ENCODE measurements at places on chromosomes 2 and 18.

GRCh38 chr2:157840568-157841156, 35.5 kb downstream of the ACVR1 start:
- no peak for DNase-seq

GRCh38 chr2:55153584-55154299, 78.4 kb downstream of the CLHC1 start:
- DNase-seq: no peak

DNA sequence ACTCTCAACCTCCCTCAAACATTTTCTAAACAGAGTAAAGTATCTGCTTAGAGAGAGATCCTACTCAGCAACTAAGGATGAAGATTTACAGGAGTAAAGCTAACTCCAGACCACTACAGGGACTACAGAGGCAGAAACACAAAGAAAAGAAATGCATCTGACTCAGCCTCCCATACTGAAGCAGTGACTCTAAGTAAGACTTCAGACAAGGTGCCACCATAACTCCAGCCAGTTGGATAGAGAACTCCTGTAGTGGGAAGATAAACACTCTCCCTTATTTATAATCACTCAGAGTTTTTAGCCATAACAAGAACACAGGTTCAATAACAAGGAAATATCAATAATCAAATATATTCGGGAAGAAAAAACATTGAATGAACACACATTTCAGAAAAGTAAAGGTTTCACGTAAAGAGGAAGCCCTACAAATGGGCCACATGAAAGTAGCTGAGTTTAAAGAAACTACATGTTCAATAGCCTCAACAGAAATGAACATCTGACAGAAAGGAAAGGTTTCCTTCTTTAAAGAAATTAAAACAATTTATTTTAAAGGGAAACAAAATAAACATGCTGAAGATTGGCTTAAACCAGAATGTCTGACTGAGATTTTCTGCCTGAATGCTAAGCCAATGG, 519.9 kb downstream of the KCNJ3 start:
- no peak for DNase-seq

DNA sequence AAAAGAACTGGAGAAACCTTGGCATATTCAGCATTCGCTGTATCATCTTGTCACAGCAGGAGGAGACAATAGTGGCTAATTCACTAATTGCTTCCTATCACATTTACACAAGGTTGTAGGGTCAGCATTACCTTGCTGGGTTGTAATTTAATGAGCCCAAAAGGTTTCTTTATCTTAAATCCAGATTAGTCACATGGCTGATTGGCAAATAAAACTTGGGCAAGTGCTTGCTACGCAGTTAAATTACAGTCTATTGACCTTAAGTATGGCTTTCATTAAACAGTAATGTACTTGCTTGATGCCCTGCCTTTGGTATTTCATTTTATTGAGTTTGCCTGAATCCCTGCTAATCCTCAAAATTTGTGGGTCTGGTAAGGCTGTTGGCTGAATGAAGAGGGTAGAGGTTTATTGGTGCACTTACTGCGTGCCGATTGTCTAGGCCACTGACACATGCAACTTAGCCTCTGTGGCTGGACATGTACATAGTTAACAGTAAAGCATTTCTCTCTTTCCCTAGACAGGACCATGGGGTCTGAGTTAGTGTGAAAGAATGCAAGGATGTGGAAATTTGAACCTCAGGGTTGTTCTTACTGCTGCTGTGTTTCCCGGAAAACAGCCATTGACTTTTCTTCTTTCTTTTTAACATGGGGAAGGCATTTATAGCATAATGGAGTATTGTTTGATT, 34.3 kb downstream of the FMNL2 start:
- no peak for DNase-seq

- DNase-seq: peak; percentile 47
Observed at GRCh38 chr2:216350214-216350791, 22.0 kb downstream of the MARCHF4 start.

DNA sequence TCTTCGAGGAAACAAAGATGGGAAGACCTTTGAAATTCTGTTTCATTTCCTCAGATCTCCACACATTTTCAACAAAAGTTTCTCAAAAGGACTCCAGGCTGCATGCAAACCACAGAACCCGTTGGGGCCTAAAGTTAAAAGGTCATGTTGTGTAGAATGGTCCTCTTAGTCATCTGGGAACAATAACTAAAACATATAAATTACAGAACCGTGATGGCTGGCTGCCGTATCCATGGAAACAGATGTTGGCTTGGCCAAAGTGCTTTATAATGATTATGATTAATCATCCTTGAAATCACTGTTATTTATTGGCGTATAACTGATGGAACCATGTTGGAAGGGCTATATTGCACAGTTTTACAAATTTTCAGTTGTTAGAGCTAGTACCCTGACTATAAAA, 182.8 kb upstream of the CRIM1 start:
- no peak for DNase-seq

DNA sequence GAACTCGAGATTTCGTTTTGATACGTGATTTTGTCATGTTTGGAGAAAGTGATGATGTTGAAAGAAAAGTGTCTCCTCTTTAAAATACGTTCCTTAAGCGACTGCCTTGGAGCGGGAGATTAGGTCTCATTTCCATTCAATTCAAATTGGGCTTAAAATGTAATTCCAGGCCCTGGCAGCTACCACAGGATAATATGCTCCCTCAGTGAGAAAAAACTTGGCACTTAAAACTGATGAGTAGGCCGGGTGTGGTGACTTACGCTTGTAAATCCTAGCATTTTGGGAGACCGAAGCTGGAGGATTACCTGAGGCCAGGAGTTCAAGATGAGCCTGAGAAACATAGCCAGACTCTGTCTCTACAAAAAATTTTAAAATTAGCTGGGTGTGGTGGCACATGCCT, 146.3 kb upstream of the L3MBTL4 start:
- no peak for DNase-seq

Measured in CD4-positive, alpha-beta T cell treated with Interleukin-10 for 1 hour (primary cell).